SHP77 (cell line): ENCODE measurements at places on chromosomes 2 and 18.

DNA sequence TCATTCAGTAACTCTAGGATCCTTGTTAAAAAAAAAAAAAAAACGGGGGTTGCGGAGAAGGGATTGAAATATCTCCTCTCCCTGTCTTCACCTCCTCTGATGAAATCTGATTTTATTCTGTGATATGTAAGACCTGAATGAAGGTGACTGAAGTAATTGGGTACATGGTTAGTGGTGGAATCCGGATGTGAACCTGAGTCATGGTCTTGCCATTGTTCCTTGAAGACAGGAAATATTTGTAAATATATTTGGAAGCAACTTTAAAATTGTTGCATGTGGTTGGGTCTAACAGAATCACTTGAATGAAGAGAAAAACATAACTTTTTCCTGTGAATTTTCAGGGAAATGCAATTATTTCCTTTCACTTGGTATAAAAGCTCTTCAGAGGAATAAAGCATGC is 3.0 kb upstream of the IL1A start:
- DNase-seq: no peak

DNA sequence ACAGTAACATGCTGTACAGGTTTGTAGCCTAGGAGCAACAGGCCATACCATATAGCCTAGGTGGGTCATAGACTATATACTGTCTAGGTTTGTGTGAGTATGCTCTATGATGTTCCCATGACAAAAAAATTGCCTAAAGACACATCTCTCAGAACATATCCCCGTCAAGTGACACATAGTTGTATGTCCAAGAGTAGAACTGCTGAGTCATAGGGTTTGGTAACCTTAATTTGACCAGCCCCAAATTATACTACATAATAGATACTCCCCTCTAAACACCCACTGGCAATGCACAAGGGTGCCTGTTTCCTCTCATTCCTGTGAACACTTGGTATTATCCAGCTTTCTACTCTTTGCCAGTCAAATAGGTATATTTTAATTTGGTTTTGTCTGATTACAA is 161.6 kb downstream of the LCLAT1 start:
- no peak for DNase-seq

DNA sequence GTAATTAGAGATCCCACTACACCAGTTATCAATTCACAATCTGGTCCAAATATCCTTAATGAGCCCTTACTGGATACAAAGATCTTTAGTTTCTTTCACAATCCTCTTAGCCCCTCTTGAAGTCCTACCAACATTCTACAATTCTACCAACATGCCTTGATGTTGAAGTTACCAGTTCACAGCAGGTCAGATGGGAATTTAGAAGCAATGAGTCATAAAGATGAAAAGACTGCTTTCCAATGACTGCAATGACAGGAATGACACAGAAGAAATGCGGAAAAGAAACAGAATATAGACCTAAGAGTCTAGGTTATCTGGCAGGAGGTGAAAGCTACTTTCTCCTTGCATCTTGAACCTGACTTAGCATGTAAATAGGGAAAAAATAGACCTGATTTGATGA is 24.5 kb downstream of the RTTN start:
- no peak for DNase-seq

DNA sequence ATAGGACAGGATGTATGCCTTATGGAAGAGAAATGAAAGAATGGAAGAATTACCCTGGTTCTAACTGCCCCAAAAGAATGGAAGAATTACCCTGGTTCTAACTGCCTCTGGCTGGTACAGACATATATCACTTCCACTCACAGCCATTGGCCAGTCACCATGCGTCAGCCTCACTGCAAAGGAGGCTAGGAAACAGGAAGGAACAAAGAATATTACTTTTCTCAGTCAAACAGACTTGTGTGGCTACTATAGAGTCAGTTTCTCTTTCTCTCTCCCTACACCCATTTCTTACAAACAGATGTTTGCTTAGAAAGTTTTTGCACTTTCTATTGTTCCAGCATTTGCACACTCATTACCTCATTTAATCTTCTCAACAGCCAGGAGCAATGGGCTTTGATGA is 1111.1 kb upstream of the KLHL29 start:
- no peak for DNase-seq

- DNase-seq: no peak
These were observed 17.6 kb upstream of the POU3F3 start for GRCh38 chr2:104836265-104836664.

GRCh38 chr18:76855594-76855993 is 33.2 kb downstream of the ZNF236 start:
- DNase-seq: no peak

GRCh38 chr2:96962567-96963203 is 23.7 kb downstream of the FAM178B start:
- no peak for DNase-seq

- DNase-seq: peak; percentile 25
These were observed 8.4 kb downstream of the TMEM247 start for GRCh38 chr2:46487667-46488335.

DNA sequence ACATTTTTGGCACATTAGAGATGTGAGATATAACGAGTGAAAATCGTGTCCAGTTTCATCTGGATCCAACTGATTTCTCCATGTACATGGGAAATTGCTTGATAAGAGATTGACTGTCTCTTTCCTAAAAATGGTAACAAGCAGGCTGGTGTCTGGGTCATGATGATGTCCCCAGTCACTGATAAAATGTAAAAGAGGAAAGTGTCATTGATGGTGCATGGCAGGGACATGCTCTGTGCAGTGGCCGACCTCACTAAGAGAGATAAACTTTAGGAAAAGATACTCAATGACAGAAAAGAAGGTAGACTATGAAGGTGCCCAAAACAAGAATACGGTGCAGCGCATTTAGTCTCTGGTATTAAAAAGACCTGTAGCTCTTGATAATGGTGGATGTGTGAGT is 1517.5 kb downstream of the RPIA start:
- no peak for DNase-seq

- DNase-seq: no peak
These were observed 10.4 kb downstream of the TNFRSF11A start for GRCh38 chr18:62335494-62335893.

GRCh38 chr18:70659036-70659925 is 370.4 kb downstream of the SOCS6 start:
- no peak for DNase-seq

- no peak for DNase-seq
These were observed 1.1 kb upstream of the B3GNT2 start for GRCh38 chr2:62194558-62195420.

DNA sequence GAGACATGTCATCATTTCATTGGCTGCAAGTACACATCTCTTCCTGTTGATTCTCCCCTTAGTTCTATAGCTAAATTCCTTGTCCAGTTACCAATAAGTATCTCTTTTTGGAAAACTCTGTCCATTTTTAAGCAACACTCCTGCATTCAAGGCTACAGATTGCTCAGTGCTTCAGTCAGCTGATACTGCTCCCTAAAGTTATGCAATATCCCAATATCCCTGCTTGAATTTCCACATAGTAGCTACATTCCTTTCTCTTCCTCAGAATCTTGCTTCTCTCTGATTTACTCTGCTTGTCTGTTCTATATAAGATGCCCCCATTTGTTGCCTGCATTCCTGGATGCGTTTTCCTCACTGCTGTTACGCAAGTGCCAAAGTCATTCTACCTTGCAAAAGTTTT is 109.8 kb downstream of the PARD3B start:
- DNase-seq: no peak

DNA sequence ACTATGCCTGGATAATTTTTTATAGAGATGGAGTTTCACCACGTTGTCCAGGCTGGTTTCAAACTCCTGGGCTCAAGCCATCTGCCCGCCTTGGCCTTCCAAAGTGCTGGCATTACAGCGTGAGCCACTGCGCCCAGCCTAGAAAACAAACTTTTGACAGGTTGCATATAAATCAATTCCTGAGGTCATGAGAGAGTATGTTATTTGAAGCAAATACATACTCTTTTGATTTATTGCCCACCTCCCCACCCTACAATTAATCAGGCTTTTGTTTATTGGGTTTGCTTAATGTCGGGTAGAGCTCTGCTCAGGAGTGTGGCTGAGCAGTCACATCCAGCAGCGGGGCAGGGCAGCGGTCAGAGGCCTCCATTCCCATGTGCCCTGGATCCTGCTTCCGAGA is 37.9 kb upstream of the ASB1 start:
- peak; percentile 45 for DNase-seq

GRCh38 chr2:181395851-181396250 is 61.3 kb upstream of the ITGA4 start:
- no peak for DNase-seq

- DNase-seq: no peak
These were observed 506.9 kb upstream of the KLHL29 start for GRCh38 chr2:22878121-22878520.

- DNase-seq: no peak
These were observed 156.2 kb upstream of the PIK3C3 start for GRCh38 chr18:41798879-41799278.

DNA sequence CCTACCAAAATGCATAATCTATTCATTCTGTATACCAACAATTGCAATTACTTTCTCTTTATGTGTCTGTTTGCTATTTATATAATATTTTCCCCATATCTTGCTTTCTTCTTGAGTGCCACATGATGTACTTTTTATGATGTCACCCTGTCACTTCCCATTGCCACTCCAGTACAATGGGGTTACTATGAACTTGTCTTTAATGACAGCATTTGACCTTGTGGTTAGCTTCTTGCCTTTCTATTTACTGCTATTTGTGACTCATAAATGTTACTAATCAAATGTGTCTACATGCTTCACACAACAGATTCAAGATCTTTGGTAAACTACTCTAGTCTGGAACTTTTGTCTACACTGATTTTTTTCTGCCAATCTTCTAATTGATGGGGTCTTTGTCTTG is 486.3 kb downstream of the NR4A2 start:
- no peak for DNase-seq
